ENCODE measurements at places on chromosomes 1 and 21. TPM values are rescaled to one million over a fixed set of nuclear protein-coding genes. Genes with fewer than 3 reads are reported as not detected.

DNA sequence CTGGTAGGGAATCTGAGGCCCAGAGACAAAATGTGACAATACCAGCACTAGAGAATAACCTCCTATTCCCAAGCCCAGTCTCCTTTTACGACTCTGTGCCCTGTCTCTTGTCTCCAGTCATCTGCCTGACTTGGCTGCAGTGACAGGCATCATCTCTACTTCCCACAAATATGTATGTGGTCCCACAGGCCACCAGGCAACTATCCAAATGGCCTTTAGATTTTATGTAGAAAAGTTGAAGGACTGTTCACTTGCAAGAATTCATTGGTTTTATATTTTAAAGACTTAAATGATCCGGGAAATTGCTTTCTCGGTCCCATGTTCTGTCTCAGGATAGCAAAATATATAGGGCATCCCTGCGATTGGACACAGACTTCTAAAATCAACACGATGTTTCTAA is 11.6 kb downstream of the KRTAP24-1 start:
- DNase-seq = no peak

DNA sequence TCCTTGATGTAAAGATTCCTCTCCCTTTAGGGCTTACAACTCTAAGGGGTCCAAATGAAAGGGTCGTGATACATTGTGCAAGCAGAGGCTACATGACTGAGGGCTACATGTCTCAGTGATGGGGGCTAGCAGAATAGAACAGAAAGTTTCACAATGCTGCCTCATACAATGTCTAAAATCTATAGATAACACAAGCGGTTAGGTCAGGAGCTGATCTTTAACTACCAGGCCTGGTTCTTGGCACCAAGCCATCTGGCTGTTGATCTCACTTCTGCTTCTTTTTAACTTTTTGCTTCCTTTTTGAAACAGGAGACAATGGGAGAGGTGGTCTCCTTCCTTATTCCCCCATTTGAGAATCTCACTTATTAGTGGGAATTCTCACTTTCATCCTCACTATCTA is 710.2 kb downstream of the AMY1C start:
- DNase-seq = no peak

The FBXO44 gene
- total RNA-seq = 8.2 TPM

GRCh38 chr1:243346016-243346415 is 90.2 kb downstream of the SDCCAG8 start:
- DNase-seq = no peak

- DNase-seq = no peak
These were observed 8.0 kb upstream of the PTPRC start for GRCh38 chr1:198630863-198631262.

DNA sequence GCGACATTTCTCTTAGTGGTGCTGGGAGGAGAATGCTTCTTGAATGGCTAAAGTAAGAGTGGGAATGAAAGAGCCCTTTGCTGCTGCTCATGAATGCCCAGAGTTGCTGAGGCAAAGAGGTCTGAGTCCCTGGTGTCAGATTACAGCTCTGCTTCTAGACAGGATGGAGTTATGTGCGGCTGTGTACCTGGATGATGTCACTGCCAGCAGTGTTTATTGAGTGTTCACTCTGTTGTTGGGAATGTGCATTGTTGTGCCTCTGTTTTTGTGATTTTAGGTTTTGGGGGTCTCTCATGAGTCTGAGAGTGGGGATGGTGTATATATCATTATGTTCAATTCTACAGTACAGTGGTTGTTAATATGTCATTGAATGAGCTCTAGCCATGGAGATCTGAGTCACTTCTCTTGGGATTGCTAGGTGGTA is 2.7 kb downstream of the CDC14A start:
- DNase-seq = no peak

DNA sequence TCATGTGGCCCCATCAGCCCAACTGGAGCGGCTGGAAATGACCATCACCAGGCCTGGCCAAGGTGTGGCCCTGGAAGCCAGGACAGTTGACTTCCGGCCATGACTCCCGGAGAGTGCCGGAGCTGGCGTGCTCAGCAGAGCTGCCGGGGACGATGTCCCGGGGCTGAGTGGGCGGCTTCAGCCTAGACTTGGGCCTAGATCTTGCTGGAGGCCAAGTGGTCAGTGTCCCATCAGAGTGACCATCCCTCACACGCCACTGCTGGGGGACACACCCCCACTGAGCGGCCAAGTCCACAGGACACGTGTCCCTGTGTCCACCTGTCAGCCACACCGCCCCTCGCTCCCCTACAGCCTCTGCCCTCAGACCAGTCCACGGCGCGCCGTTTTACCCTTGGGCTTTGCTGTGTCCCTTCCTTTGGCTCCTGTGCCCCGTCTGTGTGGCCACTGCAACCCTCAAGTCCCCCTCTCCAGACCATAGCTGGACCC is 4.0 kb downstream of the FAAP20 start:
- DNase-seq = no peak

- DNase-seq = no peak
These were observed 155.0 kb upstream of the RUNX1 start for GRCh38 chr21:35204125-35204524.

GRCh38 chr1:51829058-51829457 is 49.5 kb downstream of the NRDC start:
- no peak for DNase-seq

GRCh38 chr1:184242507-184242943 is 144.3 kb upstream of the C1orf21 start:
- no peak for DNase-seq

The SEMA4A gene
- total RNA-seq = 0.29 TPM

- DNase-seq = no peak
These were observed 3.1 kb upstream of the HUNK start for GRCh38 chr21:31869750-31870149.

The NBPF14 gene
- 7.6 TPM for total RNA-seq

DNA sequence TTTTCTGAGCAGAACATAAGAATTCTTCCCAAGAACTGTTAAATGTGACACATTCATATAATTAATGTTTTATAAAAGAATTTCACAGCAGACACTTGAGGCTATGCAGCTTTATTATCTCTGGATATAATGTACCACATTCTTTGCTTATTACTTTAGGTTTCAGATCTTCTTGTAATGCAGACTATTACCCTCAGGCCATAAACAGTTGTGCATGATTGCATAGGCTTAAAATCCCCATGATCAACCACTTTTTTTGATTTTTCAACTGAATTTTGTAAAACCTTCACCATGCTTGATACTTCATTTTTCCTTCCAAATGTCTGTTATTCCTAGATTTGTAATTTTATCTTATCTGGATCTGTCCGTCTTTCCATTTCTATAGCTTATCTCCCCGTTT is 1355.7 kb downstream of the BRINP3 start:
- no peak for DNase-seq

GRCh38 chr1:228033376-228033775 is 26.6 kb downstream of the WNT3A start:
- DNase-seq = no peak

The APCS gene
- total RNA-seq = not detected

The NR1I3 gene
- not detected for total RNA-seq

DNA sequence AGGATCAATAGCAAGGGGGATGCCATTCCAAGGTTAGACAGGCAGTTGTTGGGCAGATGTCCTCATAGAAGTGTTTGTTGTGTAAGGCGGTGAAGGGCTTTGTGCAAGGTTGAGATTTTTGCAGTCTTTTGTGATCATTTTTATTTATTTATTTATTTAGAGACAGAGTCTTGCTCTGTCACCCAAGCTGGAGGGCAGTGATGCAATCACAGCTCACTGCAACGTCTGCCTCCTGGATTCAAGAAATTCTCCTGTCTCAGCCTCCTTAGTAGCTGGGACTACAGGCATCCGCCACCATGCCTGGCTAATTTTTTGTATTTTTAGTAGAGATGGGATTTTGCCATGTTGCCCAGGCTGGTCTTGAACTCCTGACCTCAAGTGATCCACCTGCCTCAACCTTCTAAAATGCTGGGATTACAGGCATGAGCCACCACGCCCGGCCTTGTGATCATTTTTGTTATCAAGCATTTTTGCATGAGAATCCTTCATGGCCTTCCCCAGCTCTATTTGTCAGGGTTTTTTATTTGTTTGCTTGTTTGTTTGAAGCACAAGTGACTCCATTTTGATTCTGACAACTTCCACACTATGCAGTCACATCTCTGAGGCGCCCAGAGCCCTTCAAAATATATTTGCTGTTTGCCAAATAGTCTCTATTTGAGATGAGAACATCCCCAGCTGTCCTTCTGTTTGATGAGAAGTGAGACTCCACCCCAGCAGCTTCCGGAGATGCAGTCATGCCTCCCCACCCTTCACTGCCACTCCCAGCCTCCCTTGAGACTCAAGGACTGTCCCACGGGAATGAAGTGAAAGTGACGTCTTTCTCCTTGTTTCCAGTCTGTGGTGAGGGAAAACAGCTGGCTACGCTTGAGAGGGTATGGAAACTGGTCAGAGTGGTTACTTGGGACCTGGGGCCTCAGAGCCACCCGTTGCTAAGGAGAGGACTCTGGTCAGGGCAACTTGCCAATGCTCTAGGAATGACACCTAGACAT is 38.0 kb downstream of the TMEM50B start:
- peak; percentile 95 for DNase-seq

The CELA3B gene
- not detected for total RNA-seq

DNA sequence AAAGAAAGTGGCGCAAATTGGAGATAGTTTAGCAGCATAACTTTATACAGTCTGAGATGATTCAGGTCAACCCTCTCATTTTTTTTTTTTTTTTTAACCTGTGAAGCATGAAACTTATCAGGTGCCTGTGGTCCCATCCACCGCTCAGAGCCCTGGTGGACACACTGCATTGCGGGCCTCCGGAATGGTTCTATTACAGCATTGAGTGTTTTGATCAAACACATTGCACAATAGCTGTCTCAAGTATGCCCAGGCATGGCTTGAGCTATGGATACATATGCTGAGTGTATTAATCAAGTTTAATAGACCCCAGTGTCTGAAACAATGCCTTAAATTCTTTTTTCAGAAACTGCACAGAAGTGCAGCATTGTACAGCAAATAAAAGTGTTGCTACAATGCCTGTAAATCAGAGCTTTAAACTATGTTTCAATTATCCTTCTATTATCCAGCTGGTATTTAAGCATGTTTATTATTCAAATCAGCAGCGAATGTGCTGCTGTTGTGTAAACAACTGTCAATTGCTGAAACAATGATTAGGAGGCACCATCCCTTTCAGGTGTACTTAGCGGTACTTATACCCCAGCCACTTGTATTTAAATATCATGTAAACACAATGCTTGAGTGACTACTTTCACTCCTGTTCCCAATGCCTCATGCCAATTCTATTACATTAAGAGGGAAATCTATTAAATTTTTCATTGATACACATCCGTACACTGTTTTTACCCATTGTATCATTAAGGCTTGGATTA is 456.6 kb downstream of the RPS6KC1 start:
- no peak for DNase-seq

- DNase-seq = no peak
These were observed 50.4 kb downstream of the RHOU start for GRCh38 chr1:228785366-228786330.

- peak; percentile 84 for DNase-seq
These were observed 90.4 kb downstream of the INTS7 start for GRCh38 chr1:211944733-211945500.

GRCh38 chr1:64838486-64838885 is 93.6 kb downstream of the RAVER2 start:
- no peak for DNase-seq

GRCh38 chr1:192382758-192383157 is 66.0 kb downstream of the RGS21 start:
- no peak for DNase-seq

- DNase-seq = no peak
These were observed 23.8 kb downstream of the PRDM2 start for GRCh38 chr1:13723810-13724209.

GRCh38 chr1:50812346-50812745 is 147.7 kb downstream of the FAF1 start:
- DNase-seq = no peak

DNA sequence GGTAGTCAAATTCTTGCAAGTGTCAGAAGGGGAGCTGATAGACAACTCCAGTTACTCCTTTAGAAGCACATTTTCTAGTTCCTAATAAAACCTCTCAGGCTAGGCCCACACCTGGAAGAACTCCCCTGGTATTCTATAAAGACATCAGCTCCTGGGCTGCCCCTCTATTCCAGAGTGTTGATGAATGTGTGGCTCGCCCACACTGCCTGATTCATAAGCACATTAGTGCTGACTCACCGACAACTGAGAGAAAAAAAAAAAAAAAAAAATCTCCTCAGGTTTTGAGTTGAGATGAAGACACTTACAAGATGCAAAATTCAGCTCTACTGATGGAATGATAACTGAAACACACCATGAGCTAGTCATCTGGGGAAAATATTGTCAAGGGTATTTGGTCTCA is 188.1 kb downstream of the TNR start:
- DNase-seq = no peak

DNA sequence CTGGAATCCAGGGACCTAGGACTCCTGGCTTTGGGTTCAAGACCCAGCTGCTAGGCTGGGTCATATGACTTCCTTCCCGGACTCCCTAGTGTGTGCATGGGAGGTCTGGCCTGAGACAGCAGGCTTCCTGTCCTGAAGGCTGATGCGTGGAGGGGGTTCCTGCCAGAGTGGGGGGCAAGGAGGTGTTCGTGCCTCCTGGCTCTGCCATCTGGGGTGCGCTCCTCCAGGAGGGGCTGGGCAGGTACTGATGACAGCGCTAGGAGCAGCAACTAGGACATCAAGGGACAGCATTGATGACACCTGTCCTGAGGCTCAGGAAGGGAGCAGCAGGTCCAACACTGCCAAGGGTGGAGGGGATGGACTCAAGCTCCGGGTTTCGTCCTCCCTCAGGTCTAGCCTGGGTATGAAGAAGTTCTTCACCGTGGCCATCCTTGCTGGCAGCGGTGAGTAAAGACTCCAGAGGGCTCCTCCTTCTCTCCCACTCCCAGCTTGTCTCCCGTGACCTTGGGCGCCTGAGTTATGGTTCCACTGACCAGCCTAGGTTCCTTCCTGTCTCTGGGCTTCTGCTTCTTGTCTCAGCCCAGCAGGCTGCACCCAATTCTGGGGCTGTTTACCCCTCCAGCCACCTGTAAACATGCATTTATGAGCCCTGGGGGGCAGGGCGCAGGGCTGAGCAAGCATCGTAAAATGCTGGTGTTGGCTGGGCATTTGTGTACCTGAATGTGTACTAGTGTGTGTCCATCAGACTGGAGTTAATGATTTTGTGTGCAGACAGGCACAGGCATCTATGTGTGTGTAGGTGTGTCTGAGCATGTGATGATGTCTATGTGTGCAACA is 871 bp downstream of the PLA2G2F start:
- no peak for DNase-seq

The DIPK1A gene
- 15.0 TPM for total RNA-seq

The KAZN gene
- total RNA-seq = 1.6 TPM

All from NCI-H460 (cell line).